ENCODE measurements at places on chromosomes 12 and 14.
A peak's percentile ranks its signal among the peaks of the same experiment; 100 is the strongest.

- no peak for DNase-seq
These were observed 132.7 kb upstream of the PARP11 start for GRCh38 chr12:4005851-4006430.

- peak; percentile 21 for DNase-seq
These were observed 31.2 kb downstream of the FIGNL2 start for GRCh38 chr12:51817027-51817953.

- peak; percentile 43 for DNase-seq
These were observed 32.5 kb downstream of the BRMS1L start for GRCh38 chr14:35858521-35859209.

DNA sequence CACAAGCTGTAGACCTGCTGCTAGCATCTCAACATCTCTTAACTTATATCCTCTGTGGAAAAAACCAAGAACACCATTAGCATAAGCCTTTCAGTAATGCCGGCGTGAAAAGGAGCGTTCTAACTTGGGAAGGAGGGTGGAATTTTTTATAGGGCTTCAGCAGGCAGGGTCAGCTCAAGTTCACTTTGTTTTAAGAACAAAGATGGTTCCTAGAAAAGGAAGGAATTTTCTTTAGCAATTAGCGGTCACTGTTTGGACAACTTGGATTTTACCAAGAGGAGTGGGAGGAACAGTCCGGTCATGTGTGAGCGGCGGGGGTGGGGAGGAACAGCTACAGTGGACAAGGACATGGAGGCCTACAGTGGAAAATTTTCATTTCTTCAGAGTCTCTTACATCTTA is 35.9 kb downstream of the BBS10 start:
- DNase-seq: no peak

GRCh38 chr12:122021822-122022392 is at the start of gene BCL7A:
Gene BCL7A (plus strand): TSS chr12:122021884. CDS start chr12:122022092, 208 bp downstream.
- peak; percentile 81 for DNase-seq

All from fibroblast of skin of right quadriceps (primary cell).